NCI-H774 (cell line): ENCODE measurements at places on chromosomes 2 and 18.

DNA sequence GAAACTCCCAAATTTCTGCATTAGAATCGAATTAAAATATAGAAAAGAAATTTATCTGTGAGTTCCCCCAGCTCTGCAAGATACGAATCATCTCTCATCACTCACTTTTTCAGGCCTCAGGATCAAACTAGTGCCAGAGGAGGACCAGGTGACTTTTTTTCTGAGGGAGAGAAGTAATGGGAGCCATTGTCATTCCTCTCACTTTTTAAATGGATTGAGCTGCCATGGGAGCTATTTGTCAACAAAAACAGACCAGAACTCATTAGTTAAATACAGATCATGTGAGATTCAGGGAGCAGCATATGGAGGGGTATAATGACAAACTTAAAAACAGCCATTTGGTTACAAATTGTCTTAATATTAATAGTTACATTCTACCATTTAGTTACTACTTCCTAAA, 594.4 kb downstream of the DPP10 start:
- DNase-seq: no peak

- no peak for DNase-seq
Observed at GRCh38 chr2:113697516-113697915, 58.9 kb downstream of the SLC35F5 start.

DNA sequence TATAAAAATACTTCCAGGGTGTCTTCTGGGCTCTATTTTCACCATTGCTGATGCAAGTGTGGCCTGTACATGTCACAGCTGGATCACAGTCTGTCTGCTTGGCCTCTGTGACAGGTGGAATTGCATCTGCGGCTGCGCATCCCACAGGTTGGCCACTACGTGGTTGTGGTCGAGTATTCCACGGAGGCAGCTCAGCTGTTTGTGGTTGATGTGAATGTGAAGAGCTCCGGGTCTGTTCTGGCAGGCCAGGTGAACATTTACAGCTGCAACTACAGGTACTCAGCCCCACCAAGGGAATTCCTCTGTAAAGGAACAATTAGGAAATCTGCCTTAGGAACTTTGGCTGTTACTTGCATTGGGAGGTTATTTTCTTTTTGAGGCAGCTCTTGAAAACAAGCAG, 144.5 kb downstream of the LAMA3 start:
- DNase-seq: no peak

DNA sequence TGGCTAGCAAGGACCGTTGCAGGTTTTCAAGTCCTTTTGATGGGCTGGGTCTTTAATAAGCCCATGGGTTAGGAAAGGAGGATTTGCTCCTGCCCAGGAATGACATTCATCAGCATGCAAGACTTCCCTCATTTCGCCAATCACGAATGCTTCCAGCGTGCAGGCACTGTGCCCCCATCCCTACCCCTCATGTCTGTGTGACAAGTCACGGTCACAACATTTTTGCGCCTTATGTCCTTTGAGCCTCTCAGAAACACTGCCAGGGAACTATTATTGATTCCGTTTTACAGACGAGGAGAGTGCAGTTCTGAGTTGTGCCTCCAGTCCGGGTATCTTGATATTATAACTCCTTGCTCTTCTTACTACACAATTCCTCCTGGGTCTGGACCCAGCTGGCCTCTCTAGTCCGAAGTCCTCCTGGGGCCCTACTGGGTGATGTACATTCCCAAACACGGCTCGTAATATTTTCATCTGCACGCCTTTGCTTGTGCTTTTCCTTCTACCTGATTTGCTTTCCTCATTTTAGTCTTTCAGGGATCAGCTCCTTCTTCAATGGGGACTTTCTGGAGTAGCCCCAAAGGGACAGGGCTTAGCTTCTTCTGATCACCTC, 101.8 kb upstream of the MYCN start:
- DNase-seq: no peak

- no peak for DNase-seq
Observed at GRCh38 chr2:203870941-203871340, 3.4 kb downstream of the CTLA4 start.

DNA sequence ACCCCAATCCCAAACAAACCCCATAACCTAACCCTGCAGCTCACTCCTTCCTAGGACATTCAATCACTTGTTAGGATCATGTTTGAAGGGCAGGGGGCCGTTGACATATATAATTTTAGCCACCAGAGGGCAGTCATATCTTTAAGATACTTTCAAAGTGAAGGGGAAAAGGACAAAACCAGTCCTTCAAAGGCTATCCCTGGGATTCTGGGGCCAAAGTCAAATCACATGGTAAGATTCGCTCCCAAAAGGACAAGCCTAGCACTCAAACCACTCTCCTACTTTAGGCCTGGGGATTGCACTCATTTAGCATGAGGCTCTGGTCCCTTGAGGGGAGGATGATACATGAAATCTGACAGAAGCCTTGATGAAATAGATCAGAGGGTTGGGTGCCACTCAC, 44.6 kb downstream of the HAUS1 start:
- DNase-seq: peak; percentile 27

DNA sequence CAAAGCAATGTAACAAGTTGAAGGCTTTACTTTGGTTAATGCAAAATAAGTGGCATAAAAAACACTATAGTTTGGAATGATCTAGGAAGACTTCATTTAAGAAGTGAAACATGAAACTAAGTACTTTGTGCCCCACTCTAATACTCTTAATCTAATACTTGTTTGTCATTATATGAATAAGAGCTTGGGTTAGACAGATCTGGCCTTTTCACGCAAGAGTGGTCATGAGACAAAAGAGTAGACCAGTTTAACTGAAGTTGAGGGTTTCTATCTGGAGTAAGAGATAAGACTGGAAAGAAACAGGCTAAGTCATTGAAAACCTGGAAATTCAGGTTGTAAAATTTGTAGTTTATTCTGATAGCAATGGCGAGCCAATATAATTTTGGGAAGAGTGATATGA, 2.8 kb downstream of the SLC30A6 start:
- no peak for DNase-seq

- DNase-seq: no peak
Observed at GRCh38 chr2:144248350-144249034, 271.4 kb downstream of the ZEB2 start.

- DNase-seq: no peak
Observed at GRCh38 chr18:79584491-79585394, 94.9 kb upstream of the CTDP1 start.

GRCh38 chr2:12781329-12781728, 64.6 kb downstream of the TRIB2 start:
- DNase-seq: no peak

- no peak for DNase-seq
Observed at GRCh38 chr2:206004004-206004693, 81.8 kb downstream of the INO80D start.

DNA sequence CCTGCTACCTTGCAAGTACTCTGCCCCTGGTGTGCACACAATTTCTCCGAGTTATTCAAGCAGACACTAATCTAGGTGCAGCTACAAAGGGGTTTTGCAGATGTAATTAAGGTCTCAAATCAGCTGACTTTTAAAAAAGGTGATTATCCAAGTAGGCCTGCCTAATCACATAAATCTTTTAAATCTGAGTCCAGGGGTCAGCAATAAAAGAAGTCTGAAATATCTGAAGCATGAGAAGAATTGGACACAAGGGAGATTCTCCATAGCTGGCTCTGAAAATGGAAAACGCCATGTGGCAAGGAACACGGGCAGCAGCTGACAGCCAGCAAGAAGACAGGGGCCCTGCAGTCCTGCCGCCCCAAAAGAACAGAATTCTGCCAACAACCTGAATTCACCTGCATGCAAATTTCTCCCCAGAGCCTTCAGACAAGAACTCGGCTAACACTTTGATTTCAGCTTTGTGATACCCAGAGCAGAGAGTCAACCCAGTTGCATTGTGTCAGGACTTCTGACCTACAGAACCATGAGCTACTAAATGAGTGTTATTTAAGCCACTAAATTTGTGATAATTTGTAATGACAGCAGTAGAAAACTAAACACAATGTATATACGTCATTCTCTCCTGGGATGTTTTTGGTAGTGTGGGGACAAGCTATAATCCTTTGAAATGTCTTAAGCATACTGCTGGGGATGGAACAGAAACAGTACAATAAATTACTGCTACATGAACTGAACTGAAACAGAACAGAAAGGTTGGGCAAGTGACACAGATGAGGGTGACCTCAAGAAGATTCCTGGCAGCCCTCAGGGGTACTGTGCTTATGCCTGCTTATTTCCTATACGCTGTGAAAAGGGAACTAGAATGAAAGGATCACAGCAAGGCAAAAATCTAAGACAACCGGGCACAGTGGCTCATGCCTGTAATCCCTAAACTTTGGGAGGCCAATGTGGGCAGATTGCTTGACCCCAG, 3.2 kb downstream of the INO80C start:
- DNase-seq: no peak

- DNase-seq: no peak
Observed at GRCh38 chr2:29033172-29033571, 41.2 kb downstream of the PCARE start.

DNA sequence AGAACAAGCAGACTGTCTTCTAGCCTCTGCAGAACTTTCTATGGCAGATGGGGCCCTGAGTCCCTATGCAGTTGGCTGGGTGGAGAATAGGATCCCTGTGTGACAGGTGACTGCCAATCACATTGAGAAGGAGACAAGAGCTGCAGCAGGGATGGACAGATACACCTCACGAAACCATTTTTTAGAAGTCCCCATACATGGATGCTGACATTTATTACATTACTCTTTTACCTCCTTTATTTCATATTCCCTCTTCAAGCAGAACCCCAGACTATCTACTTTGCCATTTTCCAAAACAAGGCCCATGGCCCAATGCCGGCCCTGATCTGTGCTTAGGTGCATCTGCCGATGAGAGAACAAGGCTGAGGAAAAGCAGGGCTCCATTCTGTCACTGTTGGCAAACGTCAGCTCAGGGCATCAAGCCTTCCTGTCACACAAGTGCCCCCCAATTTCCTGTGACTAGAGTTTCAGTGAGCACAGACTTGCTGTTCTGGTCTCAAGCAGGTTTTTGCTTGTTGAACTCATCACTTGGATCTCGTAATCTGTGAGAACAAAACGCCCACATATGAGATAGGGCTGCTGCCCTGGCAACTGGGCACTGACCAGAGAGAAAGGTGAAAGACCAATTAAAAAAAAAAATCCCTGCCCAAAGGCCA, 35.8 kb downstream of the LOXHD1 start:
- DNase-seq: no peak

DNA sequence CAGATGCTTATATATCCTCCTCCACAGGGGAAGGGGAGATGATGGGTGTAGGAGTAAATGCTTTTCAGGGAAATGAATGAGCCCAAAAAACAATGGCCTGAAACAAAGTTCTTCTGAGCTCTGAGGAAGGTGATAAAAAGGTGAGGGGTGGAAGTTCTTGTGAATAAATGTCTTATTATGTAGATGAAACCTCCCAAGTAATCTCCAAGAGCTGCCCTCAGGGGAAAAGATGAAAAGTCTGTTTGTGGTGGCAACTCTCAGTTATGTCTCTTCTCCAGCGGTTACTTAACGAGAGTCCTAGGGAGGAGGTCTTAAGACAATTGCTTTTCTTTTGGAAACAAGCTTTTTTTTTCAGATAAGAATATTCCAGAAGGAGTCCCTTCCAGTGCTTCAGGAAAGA, 115.5 kb upstream of the CHAC2 start:
- DNase-seq: no peak

- no peak for DNase-seq
Observed at GRCh38 chr2:12168791-12169388, 422.5 kb downstream of the LPIN1 start.

DNA sequence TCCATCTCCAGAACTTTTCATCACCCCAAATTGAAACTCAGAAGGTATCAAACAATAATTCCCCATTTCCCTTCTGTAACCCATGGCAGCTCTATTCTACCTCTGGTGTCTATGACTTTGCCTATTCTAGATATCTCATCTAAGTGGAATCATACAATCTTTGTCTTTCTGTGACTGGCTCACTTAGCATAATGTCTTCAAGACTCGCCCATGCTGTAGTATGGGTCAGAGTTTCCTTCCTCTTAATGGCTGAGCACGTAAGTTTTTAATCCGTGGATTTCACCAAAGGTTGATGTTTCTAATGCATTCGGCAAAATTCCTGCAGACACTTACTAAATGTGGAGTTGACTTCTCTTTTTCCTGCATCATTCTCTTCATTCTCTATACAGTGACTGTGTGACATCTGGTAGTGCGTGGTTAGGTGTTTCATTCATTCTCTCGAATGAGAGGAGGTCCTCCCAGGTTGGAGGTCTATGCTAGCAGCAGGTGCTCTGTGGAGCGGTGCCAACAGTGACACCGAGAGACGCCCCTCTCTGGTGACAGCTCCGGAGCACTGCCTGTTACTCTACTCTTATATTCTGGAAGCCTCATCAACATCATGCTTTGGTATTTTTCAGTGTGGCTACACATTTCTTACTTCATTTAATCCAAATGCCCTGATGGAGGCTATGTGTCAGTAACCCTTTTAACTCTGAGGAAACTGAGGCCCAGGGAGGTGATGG, 50.1 kb downstream of the ATOH8 start:
- DNase-seq: no peak

DNA sequence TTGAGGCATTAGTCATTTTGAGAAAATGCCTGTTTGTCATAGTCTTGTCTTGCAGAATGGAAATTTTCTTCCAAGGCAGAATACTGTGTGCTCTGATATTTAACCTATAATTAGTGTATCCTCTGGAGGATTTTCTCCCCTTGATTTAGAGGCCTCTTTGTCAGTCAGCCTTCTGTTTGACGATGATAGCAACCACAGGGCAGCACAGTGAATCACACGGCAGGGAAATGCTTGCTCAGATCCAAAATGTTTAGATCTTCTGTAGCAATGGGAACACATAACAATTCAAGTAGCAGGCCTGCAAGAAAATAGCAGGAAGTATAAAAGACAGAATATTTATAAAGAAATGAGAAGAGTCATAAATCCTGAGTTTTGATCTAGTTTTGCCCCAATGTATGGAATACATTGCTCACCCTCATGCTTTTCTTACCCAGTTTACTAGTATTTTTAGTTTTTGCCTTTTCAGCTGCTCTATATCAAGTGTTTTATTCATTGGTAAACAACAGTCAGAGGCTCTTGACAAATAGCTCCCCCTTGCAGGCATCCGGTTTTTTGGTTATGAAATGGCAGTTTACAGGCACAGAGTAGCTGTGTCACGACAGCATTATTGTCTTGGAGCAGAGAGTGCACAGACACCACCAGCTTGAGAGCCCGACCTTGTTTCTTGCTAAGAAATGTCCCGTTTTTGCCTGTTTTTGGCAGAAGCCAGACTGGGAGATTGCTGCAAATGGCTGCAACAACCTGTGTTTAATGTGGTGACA, 185.1 kb downstream of the MYO3B start:
- no peak for DNase-seq

GRCh38 chr2:3403587-3404334, 24.3 kb downstream of the TRAPPC12 start:
- DNase-seq: no peak

- DNase-seq: no peak
Observed at GRCh38 chr18:79975043-79975442, 10.6 kb downstream of the HSBP1L1 start.
